Substantia nigra (tissue), 51 donors: ENCODE measurements at places on chromosomes 5 and 9.

GRCh38 chr5:95352691-95353090 is 38.5 kb upstream of the FAM81B start:
- no peak for DNase-seq

GRCh38 chr5:142073362-142073988 is 35.1 kb upstream of the NDFIP1 start:
- DNase-seq, result no peak

DNA sequence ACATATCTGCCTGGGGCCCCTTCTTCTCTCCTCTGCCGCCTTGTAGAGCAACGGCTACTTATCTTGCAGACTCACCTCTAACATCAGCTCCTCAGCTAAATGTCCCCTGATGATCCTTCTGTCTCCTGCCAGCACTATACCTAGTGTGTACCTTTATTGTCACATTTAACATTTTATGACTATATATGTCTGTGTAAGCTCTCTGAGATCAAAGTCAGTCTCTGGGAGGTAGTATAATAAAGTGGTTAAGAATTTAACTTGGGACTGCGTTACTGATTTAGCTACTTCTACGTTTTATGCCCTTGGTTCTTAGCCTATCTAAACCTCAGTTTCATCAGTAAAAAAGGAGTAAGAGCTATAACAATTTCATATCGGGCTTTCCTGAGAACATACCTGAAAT is 2.2 kb downstream of the TMED7 start:
- no peak for DNase-seq

DNA sequence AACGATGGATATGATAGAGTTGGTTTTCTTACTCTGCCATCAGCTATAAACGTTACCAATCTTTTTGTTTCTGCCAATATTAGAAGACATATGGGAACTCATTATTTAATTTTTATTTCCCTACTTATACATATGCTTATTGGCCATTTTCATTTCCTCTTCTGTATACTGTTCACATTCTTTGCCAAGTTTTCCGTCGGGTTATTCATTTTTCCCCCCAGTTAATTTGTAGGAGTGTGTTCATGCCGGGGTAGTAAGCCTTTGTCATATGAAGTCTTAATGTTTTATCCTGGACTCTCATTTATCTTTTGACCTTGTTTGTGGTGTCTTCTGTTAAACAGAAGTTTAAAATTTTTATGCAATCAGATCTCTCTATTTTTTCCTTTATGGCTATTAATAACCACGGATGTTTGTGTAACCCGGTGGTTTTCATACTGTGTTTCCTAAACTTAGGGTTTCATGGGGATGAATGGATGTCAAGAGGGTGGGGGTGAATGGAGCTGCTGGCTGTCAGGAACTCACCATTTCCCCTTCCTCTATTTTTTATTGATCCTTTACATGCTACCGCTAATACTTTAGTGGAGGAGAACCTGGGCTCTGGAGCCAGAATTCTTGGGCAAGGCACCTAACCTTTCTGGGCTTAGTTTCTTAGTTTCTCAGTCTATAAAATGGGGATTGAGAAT is 42.5 kb upstream of the PPARGC1B start:
- DNase-seq, result no peak

DNA sequence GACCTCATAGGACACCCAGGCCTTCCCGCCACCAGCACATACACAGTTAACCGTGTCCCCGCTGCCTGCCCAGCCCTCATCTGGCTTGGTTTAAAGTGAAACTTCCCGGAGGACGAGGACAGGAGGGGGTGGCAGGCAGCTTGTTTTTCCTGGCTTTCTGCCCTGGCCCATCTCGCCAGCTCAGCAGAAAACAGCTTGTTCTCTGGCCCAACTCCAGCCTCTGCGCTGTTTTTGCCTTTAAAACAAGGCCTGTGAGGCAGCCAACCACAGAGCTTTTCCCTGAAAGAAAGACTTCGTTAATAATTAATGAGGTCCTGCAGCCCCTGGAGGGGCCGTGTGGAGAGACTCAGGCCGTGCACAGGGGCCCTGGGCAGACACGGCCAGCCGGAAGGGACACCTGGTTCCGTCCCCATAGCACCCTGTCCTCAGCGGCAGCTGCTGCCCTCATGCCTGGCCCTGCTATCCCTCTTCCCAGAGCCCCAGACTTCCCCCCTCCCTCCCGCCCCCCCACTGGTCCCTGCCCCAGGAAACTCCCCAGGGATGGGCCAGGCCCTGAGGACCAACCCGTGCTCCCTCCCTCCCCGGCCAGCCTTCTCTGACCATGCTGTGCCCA is 108.7 kb downstream of the RXRA start:
- DNase-seq, result peak; percentile 70
